CD4-positive, alpha-beta T cell treated with Interleukin-10 for 1 hour (primary cell): ENCODE measurements at places on chromosomes 2 and 18.

DNA sequence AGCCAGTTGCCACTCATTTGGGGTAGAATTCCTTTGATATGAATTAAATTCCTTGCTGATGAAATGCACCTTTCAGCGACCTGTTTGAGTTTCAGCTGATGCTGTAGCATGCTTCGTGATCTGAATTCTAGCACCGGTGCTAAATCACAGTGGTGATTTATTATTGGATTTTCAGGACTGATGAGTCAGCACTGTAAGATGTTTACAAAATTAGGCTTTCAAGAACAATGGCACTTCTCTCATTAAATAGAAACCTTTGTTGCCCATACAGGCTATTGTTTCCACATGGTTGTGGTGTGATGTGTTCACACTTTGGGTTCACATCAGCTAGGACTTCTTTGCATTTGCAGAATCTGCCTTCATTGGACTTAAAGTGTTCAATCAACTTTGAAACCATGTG lies 687.7 kb downstream of the ARHGAP15 start:
- no peak for DNase-seq

GRCh38 chr2:95382192-95382591 lies 20.3 kb upstream of the FAHD2A start:
- no peak for DNase-seq

DNA sequence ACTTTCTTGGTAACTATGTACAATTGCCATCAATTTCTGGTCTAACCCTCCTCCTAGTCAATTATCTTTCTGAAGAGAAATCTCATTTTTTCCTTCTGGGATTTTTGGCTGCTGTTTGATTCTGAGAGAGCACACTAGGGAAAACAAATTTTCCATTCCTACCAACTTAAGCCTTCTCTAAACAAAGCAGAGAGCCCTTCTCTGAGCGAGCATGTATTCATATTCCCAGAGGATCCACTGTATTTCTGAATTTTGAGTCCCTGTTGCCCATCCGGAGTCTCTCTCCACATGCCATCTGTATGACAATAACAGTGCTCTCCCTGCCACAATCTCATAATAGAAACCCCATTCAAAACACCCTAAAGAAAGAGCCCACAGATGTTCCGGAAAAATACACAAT lies 78.5 kb downstream of the MAIP1 start:
- DNase-seq, result no peak

DNA sequence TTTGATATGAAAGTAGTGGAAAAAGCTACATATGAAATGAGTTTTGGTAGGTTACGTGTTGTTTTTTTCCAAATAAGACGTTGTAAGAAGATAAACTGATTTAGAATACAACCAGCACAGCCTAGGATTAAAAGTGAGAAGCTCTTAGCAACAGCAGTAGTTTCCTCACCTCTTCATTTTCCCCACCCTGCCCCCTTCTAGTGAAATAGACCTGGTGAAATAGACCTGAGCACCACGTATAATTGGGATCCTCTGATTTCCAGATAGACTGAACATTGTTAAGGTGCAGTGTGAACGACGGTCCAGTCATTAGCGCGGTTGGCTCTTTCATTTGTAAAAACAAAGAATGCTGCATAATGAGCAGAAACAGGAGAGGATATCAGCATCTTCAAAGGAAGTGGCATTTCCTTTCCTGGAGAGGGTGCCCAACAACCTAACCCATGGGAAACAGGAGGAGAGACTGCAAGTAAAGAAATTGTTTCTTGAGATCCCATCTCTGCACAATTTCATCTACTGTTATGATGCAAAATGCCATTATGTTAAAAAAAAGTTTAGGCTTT lies 114.3 kb downstream of the FIGN start:
- DNase-seq, result no peak

- no peak for DNase-seq
Observed at GRCh38 chr2:74439803-74440377, 1.8 kb downstream of the RTKN start.

DNA sequence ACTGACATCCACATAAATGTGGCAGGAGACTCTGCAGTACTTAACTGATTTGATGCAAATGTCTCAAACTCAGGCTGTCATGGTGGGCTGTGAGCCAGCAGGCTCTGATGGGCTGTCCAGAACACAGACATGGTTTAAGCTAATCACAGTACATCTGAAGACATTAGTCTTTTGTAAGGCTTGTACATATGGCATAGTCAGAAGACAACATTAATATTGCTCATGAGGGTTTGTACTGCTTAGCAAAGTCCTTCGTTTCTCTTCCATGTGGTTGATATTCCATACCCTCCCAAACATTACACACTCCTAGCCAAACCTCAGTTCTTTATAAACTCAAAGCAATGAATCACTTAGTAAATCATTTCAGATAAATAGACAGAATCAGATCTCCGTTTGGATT lies 330.6 kb downstream of the RND3 start:
- DNase-seq, result no peak

DNA sequence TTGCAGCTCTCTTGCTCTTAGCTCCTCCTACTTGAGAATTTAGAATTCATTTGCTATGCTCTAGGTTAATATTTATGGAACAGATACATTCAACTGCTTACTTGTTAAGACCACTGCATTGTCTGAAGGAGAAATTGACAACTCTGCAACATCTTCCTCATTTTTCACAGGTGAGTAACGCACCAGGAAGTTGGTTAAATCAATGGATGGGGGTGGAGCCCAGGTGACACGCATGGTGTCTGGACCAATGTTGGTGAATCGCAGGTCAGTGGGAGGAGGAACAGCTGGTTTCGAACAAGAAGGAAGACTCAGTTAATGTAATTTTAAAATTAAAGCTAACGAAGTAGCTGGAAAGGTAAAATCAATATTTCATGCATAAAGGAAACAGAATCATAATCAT lies 44.3 kb downstream of the FN1 start:
- no peak for DNase-seq

DNA sequence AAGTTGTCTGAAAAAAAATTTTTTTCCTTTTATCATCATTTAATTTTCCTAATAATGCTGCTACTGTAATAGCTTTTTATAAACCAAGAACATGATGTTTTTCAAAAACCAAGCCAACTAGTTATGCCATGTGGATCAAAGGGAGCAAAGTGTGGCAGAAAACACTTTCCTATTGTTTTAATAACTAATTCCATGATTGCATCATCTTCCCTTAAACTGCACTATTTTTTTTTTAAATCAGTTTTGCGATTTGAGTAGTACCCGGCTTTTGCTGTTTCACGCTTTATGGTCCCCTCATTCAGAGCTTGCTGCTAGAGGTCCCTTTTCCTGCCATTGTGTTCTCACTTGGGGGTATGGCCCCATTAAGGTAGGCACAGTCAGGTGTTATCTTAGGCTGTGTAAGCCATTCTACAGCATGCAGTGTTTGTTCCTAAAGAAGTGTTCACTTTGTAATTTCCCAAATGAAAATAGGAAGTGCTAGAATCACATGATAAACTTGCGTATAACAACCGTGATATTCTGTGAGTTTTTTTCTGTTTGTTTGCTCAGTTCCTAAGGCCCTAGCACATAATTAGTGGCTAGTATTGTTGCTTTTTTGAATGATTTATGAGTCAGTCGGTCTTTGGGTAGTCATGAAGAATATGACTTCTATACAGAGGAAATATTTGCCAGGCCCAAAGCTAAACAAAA lies 225.8 kb downstream of the PTGR3 start:
- DNase-seq, result no peak

- no peak for DNase-seq
Observed at GRCh38 chr2:54757500-54757899, 34.0 kb downstream of the EML6 start.
